AG09309 (cell line): ENCODE measurements at places on chromosomes 7 and 10.

GRCh38 chr7:2022737-2023250 lies 210.0 kb downstream of the MAD1L1 start:
- no peak for DNase-seq

- peak; percentile 33 for DNase-seq
These were observed 92.4 kb downstream of the KIF20B start for GRCh38 chr10:89793649-89794254.

DNA sequence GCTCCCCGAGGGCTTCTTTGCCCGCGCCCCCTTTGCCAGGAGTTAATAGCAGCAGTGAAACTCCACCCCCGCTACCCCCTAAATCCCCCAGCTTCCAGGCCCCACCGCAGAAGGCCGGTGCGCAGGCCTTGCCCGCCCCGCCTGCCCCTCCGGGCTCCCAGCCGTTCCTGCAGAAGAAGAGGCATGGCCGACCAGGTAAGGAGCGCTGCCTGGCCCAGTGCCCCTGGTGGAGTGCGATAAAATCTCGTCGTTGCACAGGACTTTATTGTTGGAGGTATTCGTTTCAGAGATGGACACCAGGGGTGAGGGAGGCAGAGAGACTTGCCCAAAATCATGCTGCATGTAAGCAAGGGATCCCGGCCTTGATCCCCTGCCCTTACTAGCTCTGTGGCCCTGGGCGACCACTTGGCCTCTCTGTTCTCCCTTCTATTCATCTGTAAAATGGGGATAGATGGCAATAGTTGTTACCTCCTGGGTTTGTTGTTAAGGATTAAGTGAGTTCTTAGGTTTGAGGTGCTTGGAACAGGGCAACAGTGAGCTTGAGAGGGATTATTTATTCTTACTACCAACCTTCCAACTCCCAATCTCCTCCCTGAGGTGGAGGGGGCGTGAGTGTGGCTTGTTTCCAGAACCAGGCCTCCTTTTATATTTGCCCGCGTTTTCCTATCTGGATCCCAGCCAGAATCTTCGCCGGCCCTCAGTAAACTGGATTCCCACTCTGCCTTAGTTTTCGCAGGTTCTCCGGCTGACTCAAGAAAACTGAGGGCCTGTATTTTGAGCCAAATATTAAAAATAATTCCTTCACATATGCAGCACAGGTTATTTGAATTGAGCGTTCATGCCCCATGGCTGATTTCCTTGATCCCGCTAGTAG lies 78.3 kb downstream of the WIPF3 start:
- no peak for DNase-seq

DNA sequence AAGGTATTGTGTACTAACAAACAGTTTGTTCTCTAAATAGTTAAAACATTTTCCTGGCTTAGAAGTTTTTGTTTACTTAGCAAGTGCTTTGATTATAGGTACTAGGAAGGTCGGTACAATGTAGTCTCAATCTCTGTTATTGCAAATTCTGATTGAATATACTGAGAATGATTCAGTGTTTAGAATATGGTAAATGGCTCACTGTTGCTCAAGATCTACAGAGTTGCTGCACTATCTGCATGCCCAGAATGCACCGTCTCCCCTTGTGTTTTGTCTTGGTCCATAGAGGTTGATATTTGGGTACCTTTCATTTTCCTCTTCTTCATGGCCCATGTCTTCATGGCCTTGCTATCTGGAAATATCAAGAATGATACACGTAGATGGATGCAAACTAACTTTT lies 99.6 kb downstream of the KLF6 start:
- DNase-seq, result no peak

DNA sequence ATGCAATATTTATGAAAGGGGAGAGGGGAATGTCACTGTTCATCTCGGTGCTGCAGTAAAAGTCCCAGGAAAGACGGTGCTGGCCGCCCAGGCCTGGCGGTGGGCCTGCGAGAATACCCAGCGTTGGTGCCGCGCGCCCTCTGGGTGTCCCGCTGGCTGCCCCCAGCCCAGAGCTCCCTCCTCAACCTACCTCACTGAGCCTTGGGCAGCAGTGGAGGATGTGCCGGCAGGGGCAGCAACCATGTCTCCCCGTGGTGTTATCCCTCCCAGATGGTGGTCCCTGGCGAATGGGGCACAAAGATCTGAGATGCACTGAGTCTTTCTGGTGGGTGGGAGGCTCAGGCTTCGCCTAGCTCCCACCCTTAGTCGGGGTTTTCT lies 9.5 kb upstream of the TLX1 start:
- no peak for DNase-seq

DNA sequence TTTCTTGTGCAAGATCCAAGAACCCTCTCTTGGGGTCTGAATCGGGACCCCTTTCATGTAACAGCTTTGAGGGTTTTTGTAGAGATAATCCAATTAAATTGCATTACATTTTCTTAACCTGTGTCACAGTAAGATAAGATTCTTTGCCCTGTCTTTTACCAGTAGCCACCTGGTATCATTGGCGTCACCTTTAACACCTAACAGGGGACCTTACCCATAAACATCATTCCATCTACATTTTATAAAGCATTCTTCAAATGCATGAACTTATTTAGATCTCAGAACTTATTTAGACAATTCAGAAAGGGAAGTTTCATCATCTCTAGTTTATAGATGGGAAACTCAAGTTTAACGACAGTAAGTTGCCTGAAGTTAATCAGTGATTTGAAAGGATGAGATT lies 106.4 kb upstream of the KLF6 start:
- no peak for DNase-seq

DNA sequence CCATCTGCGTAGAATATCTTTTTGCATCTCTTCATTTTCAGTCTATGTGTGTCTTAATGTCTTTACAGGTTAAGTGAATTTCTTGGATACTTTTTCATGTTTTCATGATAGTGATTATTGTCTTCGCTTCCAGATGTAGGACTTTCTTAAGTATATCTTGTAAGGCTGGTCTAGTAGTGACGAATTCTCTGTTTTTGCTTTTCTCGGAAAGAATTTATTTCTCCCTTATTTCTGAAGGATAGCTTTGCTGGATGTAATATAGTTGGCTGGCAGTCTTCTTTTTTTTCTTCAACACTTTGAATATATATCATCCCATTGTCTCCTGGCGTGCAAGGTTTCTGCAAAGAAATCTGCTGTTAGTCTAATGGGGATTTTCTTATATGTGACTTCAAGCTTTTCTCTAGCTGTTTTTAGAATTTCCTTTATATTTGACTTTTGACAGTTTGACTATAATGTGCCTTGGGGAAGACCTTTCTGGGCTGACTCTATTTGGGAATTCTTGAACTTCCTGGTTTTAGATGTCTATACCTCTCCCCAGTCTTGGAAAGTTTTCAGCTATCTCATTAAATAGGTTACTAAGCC lies 14.3 kb downstream of the GTPBP4 start:
- no peak for DNase-seq

DNA sequence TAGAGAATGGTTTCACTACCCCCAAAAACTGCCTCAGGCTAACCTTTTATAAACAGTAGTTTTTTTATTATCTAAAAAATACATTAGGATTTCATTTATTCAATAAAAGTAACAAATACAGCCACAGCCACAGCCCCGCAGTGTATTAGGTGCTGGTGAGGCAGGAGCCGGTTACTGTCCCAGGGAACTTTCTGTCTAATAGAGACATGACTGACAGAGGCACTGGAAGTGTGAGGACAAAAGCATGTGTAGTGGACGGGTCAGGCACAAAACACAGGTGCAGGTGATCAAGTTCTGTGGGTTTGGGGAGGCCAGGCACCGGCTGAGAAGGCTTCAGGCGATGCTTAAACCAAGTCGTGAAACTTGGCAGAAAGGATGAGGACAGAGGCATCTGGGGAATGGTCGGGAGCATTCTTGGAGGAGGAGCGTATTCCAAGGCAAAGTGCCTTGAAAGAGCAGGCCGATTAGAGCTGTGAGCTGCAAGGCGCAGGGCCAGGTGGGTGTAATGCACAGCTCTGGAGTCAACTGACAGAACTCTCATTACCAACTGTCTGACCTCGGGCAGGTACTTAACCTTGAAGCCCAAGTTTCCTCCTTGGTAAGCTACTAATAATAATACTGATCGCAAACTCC lies 138.2 kb downstream of the USP6NL start:
- DNase-seq, result no peak

DNA sequence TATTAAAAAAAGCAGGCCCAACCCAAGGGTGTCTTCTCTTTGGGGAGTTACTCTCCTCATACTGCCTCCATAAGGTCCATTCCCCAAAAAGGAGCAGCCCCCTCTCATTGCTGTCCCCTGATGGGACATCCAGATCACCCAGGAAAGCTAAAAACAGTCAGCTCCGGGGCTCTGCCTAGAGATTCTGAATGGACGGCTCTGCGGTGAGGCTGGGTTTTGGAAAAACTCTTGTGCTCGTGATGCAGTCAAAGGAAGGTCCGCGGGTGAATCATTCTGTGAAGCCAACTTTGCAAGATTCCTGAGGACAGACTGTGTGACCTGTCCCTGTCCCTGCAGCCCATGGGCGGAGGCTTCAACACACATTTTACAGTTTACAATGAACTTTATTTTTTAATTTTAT lies 351.5 kb downstream of the TYW1 start:
- no peak for DNase-seq

DNA sequence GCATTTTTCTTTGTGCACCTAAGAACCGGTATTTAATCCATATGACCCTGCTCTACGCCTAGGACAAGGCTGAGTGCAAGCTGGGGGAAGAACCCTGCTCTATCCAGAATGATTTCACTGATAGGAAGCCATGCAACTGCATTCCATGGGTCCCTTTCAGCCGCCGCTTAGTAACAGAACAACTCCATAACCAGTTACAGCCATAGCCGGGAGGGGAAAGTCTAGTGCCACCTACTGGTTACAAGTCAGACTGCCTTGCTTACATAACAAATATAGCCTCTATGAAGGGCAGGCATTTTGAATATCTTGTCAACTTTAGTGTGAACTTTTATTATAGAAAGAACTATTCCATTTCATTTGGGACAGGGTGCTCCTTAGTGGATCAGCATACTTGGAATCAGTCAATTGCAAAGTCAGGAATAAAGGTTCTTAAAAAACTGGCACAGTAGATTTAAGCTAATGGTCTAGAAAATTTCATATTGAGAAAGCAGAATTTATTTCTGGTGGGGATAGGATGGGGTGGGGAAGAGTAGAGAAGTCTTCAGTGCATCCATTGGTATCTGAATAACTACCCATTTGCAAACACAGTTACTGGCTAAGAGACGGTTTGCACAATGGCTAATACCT lies 521.7 kb downstream of the ADRA2A start:
- DNase-seq, result no peak

- DNase-seq, result no peak
These were observed 58.2 kb downstream of the PTPRN2 start for GRCh38 chr7:158529181-158530096.

GRCh38 chr10:26507441-26507840 lies 69.3 kb downstream of the APBB1IP start:
- no peak for DNase-seq

- DNase-seq, result no peak
These were observed 113.6 kb upstream of the MYO3A start for GRCh38 chr10:25820472-25820871.

DNA sequence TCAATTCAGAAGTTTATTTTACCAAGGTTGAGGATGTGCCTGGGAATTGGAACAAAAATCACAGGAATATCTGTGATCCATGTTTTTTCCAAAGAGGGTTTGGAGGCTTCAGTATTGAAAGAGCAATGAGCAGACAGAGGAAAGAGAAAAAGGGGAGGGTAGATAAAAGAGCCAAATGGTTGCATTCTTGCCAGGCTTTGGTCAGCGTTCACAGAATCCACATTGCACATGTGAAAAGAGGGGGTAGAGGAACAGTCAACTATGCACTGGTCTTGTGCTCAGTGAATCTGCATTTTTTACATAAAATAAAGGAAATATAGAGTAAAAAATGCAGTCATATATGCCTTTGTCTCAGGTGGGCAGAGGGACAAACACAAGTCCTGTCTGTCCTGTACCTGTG lies 20.6 kb upstream of the ERCC6 start:
- no peak for DNase-seq

- no peak for DNase-seq
These were observed 65.7 kb downstream of the ORC5 start for GRCh38 chr7:104142147-104142546.

GRCh38 chr7:19030281-19030680 lies 87.2 kb downstream of the TWIST1 start:
- DNase-seq, result peak; percentile 70

DNA sequence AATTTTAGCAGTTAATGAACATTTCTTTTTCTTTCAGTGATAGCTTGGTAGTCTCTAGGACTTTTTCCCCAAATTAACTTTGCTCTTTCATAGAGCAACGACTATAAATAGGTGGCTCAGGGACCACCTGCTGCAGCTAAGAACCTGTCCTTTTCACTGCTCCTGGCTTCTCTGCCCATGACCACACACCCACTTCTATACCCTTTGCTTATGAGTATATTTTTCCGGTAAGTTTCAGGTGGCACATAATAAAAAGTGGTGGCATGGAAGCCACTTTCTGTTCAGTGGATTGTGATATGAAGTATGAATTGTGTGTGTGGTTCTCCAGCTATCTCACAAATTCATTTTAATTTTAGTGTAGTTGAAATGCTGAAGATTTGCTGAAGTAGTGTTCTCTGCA lies 1.2 kb downstream of the ING3 start:
- DNase-seq, result no peak

DNA sequence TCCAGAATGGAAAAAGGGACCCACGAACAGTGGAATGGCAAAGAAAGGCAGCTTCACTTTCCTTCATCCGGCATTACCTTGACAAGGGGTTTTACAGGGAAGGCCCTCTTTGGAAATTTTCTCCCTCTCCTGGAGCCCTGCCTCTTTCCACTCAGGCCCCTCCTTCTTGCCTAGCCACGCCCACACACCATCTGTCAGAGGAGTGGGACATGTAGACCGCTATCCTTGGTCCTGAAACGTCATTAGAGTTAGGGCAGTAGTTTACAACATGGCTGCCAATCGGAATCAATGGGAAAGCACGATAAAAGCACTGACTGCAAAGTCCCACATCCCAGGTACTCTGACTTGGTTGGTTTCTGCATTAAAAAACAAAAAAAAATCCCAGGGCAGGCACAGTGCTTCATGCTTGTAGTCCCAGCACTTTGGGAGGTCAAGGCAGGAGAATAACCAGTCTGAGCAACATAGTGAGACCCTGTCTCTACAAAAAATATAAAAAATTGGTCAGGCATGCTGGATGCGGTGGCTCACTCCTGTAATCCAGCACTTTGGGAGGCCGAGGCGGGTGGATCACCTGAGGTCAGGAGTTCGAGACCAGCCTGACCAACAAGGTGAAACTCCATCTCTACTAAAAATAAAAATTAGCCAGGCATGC lies 96.4 kb downstream of the MARCHF5 start:
- DNase-seq, result peak; percentile 2

- no peak for DNase-seq
These were observed 335.9 kb downstream of the XPNPEP1 start for GRCh38 chr10:109587366-109587765.

GRCh38 chr10:35446439-35446838 lies 110.1 kb downstream of the CCNY start:
- DNase-seq, result no peak
